NAMALWA (cell line): ENCODE measurements at places on chromosomes 12 and 14.
A peak's percentile ranks its signal among the peaks of the same experiment; 100 is the strongest.

- DNase-seq, result no peak
Observed at GRCh38 chr12:28987538-28988324, 161.3 kb upstream of the FAR2 start.

DNA sequence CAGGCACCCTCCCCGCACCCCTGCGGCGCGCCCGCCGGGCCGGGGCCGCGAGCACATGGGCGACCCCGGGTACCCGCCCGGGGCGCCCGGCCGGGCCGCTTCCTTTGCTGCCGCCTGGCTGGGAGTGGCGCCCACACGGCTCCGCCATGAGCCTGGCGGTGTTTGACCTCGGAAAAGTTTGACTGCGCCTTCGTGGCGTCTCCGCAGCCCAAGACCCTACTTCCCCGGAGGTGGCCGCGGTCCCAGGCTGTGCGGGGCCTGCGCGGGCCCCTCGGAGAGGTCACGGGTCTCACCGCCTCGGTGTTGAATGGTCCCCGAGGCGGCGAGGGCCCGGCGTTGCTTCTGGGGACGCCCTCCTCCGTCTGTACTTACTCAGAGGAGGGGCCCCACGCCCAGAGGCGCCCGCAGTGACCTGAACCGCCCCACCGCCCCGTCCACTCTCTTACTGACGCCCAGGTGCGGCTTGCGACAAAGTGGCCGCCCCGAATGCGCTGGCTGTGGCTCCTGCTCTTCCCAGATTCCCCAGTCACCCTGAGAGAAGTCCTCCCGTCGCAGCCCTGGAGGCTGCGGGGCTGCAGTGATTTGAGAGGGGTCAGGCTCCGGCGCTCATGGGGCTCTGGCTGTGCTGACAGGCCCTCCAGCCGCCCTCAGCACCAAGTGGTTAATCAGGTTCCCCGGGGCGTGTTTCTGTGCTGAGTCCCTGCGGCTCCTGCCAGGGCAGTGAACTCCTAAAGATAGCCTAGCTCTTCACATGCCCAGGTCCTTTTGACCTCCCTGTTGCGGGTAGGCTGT lies 5.8 kb downstream of the KMT5A start:
- DNase-seq, result peak; percentile 39

- no peak for DNase-seq
Observed at GRCh38 chr12:89393551-89394121, 41.3 kb upstream of the DUSP6 start.

GRCh38 chr12:124653169-124653931 lies 85.9 kb upstream of the NCOR2 start:
- DNase-seq, result no peak

GRCh38 chr14:21100931-21101330 lies at the start of gene TMEM253:
TMEM253 (plus strand) TSS chr14:21101066; CDS start chr14:21101344, 278 bp downstream.
- no peak for DNase-seq

DNA sequence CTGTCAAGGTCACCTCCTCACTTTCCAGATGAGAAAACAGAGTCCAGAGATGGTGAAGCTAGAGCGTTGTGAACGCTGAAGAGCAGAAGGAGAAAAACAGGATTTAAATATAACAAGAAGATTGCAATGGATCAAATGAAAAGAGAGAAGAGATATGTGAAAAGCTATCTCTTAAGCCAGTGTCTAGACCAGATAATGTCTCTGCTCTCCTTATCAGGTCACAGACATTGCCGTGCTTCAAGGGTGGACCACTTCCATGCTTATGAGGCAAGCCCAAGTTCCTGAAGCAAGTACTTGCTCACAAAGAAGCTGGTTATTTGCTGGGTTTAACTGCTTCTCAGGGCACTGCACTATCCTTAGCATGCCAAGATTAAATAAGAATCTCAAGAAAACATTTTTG lies 31.6 kb upstream of the FRS2 start:
- no peak for DNase-seq

DNA sequence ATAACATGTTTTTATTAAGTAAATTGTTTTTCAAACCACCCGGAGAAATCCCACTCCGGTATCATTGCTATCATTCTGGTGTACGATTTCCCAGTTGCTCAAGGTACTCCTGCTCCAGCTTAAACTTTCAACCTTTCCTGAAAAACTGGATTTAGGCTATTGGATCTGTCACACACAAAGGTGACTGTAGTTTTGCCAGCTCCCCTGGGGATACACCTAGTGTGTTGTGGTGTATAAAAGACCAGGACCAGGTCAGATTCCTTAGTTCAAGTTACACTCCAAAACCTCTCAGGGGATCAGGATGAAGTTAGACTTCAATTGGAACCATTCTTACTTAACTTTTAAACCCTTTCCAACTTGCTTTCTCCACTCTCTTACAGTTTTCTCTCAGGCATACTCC lies 303.9 kb downstream of the NOVA1 start:
- DNase-seq, result no peak

DNA sequence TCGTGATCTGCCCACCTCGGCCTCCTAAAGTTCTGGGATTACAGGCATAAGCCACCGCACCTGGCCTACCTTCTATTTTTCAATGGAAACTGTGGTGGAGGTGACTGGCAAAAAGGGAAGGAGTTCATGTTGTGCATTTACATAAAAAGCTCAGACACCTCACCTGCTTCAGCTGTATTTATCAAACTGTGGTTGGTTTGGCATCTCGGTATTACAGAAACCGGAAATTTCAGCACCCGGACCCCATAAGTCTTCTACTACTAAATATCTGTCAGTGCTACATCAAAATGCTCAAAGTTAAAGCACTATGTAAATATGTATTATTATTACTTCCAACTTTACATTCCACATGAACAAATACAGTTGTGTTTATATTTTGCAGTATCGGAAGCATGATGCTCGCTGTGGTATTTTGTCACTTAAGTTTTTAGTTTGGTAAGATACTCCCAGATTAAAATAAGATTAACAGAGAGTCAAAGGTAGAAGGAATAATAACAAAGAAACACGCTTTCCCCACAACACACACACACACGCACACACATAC lies 95.4 kb downstream of the ITPR2 start:
- no peak for DNase-seq

DNA sequence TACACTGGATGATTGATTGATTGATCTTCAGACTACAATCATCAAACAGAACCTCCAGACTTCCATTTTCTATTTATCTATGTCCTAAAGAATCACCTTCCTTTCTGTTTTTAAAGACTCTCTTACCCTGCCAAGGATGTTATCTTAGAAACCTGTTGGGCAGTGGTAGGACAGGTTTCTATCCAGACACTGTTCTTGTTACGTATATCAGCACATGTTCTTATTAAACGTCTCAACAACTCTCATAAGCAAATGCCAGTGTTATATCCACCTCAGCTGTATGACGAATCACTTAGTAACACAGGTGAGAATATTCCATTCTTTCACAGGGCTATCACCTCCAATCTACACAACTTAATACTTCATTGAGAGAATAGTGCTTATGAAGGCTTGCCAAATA lies 40.2 kb upstream of the RPL10L start:
- DNase-seq, result no peak

GRCh38 chr12:3061059-3061458 lies 16.1 kb upstream of the TSPAN9 start:
- DNase-seq, result no peak

DNA sequence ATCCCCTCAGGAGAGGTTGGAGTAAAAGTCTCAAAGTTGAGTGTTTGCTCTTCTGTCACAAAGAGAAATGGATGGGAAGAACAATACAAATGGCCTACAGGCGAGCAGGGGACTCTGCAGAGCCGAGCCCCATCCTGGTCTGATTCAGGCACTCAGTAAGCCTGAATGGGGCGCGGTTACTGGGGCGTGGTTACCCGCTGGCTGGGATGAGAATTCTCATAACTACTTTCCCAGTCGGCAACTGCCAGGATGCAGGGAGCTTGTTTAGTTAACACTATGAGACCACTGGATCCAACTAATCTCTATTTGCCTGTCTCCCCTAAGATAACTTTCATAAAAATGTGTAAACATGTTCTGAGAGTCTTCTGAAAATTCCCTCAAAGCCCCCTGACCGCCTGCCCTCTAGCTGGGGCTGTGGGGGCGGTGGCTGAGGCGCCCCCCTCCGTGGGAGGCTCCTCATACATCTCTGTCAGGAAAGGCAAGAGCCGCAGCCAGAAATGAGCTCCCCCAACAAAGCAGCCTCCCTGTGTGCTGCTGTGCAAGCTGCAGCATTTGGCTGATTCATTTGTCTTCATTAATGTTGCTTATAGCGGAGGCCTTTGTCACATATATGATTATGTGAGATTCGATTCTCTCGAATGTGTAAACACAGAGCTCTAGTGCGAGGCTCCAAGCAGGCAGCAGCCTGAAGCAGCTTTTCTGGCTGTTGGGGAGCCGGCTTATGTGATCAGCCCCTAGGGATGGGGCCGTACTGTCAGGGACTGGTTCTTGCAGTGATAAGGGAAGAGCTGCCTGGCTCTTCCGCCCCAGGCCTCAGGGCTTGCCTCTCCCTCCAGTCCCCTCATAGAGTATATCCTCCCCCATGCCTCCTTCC lies 126.1 kb upstream of the ARHGAP5 start:
- DNase-seq, result no peak

GRCh38 chr12:12757121-12757520 lies 28.3 kb upstream of the APOLD1 start:
- no peak for DNase-seq

- no peak for DNase-seq
Observed at GRCh38 chr14:105012171-105012985, 8.5 kb downstream of the CDCA4 start.

- no peak for DNase-seq
Observed at GRCh38 chr14:70045844-70046535, 142.8 kb downstream of the SLC8A3 start.

DNA sequence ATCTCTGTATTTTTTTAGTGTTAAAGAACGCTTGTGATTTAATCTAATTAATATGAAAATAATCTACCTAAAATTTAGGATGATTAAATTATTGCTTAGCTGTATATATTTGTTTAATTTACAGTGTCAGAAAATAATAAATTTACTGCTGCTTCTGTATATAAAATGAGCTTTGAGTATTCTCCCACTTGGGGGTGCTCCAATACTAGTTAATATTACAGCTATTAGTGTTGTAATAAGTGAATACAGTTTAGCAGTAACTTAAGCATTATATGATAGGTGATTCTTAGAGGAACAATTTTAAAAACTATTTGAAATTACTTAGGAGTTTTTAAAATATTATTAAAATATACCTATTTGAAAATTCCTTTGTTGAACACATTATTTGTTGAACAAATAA lies 62.2 kb downstream of the PAPOLA start:
- peak; percentile 33 for DNase-seq

DNA sequence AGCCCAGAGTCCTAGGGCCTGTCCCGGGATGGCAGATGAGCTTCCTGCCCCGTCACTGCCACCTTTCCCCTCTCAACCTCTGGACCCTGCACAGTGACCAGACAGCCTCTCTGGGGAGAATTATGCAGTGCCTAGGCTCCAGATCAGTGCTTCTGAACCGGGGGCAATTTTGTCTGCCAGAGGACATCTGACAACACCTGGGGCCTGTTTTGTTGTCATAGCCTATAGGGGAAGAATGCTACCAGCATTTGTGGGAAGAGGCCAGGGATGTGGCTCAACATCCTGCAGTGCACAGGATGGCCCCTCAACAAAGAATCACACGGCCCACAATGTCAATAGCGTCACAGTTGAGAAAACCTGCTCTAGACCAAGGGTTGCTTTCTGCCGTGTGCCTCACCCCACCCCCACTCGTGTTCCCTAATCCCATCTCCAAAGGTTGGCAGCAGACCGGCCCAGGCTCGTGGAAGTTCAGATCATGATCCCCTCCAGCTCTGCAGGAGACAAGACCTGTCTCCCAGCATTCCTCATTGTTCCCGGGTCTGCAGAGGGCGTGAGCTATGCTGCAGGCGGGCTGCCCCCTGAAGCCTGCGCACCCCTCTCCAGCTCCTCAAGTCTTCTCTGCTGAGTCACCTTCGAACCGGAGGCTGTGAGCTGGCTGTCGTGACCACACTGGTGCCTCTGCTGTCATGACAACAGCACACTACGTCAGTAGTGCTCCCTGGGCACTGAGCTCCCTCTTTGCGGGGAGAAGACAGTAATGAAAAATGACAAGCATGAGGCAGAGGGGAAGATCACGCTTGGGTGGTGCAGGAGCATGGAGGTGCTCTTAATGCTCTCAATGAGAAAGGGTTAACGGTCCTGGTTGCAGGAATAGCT lies 2.0 kb upstream of the GAPDH start:
- peak; percentile 98 for DNase-seq

GRCh38 chr14:97523936-97524335 lies 726.8 kb downstream of the VRK1 start:
- DNase-seq, result no peak

- DNase-seq, result no peak
Observed at GRCh38 chr12:8099235-8099634, 17.2 kb downstream of the NECAP1 start.

GRCh38 chr14:53054457-53054856 lies 98.7 kb downstream of the DDHD1 start:
- no peak for DNase-seq

- DNase-seq, result no peak
Observed at GRCh38 chr12:109721276-109721675, 7.7 kb downstream of the FAM222A start.

DNA sequence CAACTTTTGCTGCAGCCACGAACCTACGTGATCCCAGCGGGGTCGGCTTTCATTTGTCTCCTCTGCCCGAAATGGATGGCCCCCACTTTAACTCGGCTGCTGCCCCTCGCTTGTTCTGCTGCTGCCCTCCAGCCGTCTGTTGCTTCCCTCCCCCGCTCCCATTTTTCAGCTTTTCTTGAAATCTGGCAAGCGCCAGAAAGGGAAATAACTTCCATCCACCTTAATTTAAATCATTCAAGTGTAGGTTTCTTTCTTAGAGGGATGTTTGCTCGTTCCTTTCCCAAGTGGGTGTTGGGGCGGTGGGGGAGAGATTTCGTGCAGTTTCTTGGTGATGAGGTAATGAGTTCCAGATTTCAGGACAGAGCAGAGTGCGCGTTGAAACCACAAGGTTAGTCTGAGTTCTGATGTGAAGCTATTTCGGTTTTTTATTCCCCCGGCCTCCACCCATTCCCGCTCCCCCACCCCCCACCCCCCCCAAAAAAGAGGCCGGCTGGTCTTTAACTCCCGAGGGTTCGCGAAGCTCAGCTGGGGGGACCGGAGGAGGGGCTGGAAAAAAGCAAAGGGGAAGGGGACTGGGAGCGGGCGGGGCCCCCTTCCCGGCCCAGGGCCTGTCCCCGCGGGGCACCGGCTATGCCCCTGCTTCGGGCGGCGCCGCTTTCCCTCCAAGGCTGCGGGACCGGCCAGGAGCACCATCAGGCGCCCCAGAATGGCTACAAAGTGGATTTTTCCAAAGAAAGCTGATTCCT lies 2.2 kb upstream of the ZFP36L1 start:
- peak; percentile 48 for DNase-seq

- DNase-seq, result no peak
Observed at GRCh38 chr12:19130224-19131024, 891 bp downstream of the PLEKHA5 start.

DNA sequence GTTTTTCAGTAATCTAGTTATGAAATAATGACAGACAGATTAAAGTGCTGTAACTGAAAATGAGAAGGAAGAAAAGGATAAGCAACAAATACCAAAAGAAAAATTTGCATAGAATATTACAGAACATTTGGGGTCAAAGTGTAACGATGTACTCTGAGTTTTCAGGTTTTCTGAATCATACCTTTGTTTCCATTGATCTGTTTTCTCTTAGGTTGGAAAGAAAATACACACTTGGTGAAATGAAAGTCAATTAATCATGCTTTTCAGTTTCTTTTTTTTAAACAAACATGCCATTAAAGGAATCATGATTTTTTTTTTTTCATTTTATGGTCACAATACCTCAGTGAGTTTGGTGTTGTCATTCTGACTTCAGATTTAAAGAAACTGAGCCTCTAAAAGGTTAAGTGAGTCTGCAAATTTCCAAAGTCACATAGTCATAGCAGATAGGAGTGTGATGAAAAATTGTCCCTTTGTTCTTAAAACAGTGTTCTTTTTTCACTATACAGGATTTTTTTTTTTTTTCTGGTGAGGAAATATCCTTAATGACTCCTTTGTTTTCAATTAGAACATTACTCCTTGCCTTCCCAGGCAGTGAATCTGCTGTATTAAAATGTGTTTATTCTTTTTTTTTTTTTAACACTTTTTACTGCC lies 35.9 kb upstream of the PZP start:
- no peak for DNase-seq
